ENCODE measurements at places on chromosomes 4 and X.
A peak's percentile ranks its signal among the peaks of the same experiment; 100 is the strongest.

DNA sequence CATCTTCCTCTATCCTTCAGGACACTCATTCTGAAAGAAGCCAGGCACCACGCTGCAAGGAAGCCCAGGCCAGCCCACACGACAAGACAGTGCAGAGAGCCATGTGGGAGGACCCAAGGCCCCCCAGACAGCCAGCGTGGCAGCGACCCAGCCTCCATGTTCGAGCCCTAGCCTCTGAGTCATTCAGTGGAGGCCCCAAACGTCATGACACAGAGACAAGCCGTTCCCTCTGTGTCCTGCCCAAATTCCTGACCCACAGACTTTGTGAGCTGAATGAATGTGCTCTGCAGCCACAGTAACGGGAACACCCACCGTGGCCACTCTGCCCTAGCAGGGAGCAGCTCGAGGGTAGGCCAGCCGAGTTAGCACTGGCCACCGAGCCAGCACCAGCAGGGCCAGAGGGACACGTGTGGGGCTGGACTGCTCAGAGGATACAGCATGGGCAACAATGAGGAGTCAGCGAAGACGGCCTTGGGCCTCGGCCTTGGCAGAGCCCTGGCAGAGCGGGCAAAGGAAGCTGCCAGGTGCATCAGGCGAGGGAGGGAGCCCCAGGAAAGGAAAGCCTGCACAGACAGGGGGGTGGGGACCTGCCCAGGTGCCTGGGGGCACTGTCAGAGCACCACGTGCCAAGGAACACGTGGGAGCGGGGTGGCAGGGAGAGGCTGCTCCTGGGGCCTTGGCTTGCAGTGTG, 8.6 kb downstream of the BLOC1S4 start:
- DNase-seq = peak; percentile 70

- peak; percentile 2 for DNase-seq
Observed at GRCh38 chrX:132489578-132490419, 961 bp upstream of the MBNL3 start.

DNA sequence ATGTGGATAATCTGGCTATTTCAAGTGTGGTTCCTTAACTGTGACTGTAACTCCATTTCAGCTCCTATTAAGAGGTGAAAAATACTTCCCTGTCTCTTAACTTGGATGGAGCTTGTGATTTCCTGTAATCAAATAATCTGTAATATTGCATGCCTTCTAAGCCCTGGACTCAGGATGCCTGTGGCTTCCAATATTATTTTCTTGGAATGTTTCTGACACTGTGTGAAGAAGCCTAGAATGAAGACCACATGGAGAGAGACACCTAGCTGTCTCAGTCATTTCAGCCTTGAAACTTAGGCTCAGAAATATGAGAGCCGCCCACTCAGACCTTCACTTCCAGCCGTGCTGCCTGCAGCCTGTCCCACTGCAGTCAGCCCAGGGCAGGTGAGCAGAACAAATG, 544.3 kb downstream of the TRIML1 start:
- no peak for DNase-seq

GRCh38 chr4:157172011-157172410, 48.5 kb upstream of the GRIA2 start:
- no peak for DNase-seq

GRCh38 chrX:100976211-100976610, 6.7 kb downstream of the ARL13A start:
- DNase-seq = no peak
